Effector memory CD8-positive, alpha-beta T cell (primary cell): ENCODE measurements at places on chromosomes 1 and 21.

DNA sequence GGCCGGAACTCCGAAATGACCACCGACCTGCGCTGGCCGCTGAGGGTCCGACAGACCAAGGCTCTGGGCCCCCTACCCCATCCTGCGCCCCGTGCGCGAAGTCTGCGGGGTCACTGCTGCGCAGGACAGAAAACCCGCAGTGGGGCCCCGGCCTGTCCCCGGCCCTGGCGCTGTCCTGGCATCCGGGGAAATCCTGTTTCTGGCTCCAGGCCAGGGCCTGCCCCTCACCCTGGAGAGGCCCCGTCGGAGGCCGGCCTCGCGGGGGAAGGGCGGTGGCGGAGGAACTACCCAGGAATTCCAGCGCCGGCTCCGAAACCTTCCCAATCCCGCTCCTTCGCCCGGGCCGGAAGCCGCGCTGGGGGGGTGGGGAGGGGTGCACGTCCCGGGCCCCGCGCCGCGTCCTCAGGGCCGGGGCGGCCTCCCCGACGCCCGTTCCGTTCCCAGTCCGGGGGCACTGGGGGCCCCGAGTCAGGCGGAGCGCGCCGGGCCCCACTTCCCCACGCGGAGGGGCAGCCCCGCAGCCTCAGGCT lies 77.0 kb downstream of the MORN1 start:
- DNase-seq = no peak

GRCh38 chr1:69737527-69738185 lies 169.9 kb downstream of the LRRC7 start:
- no peak for DNase-seq

- DNase-seq = no peak
Observed at GRCh38 chr1:184287001-184287400, 99.8 kb upstream of the C1orf21 start.

DNA sequence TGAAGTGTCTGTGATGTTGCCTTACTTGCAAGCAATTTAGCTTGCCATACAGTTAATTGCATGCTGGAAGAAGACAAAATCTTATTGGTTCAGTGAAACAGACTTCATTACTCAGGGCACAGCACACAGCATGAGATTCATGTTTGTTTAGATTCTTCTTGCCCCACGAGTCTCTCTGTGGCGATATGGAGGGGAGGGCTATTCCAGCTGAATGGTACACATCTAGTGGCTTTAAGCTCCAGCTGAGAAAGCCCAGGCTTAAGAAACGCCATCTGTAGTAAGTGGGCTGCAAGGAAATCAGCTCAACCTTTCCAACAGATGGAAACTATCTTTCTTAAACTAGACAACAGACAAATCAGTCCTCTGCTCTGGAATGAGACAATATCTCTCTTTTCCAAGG lies 1022.0 kb downstream of the NCAM2 start:
- DNase-seq = no peak

DNA sequence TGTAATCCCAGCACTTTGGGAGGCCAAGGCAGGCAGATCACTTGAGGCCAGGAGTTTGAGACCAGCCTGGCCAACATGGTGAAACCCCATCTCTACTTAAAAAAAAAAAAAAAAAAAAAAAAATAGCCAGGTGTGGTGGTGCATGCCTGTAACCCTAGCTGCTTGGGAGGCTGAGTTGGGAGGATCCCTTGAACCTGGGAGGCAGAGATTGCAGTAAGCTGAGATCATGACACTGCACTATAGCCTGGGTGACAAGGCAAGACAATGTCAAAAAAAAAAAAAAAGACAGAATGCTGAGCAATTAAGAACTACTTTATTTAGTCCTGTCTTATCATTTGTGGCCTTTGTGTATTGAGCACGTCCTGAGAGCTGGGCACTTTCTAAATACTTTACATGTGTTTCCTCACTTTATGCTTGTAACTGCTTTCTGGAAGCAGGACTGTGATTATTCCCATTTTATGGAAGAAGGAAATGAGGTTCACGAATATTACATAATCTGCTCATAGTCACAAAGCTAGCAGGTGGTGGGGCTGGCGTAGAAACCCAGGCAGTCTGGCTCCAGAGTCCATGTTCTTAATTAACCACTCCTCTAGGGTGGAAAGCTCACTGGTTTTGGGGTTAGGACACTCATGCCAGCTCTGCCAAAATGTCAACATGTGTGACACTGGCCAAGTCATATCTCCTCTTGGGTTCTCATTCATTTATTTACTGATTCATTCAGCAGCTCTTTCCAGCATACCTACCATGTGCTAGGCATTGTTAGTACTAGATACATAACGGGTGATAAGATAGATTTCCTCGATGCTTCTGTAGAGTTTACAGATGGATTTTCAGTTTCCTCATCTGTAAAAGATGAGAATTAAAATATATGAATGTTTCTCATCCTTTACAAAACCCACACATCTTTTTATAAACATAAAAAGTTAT lies 57.7 kb downstream of the DDR2 start:
- DNase-seq = no peak

- no peak for DNase-seq
Observed at GRCh38 chr1:4564051-4564450, 90.4 kb upstream of the AJAP1 start.

- DNase-seq = no peak
Observed at GRCh38 chr1:115555446-115555845, 86.3 kb upstream of the VANGL1 start.

- DNase-seq = peak; percentile 78
Observed at GRCh38 chr1:222455188-222455879, 92.6 kb downstream of the HHIPL2 start.
